ENCODE measurements at places on chromosomes 13 and 19. TPM values are rescaled to one million over a fixed set of nuclear protein-coding genes. Genes with fewer than 3 reads are reported as not detected.

DNA sequence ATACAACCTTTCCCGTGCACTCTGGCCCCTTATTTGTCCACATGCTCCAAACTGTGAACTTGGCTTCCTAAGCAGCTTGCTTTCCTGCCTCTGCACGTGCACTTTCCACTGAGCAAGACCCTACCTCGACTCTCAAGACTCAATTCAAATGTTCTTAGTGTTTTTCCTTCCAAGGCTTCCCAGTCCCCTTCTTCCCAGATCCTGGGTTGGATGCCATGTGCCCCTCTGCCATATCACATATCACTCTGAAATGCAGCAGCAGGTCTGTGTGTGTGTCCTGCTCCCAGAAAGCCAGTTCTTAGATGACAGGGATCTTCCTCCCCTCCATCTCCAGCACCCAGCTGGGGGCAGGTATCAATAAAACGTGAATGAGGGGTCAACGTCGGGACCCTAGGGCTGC lies 3.0 kb downstream of the ZNF557 start:
- no peak for DNase-seq

GRCh38 chr13:67119481-67119894 lies 110.6 kb downstream of the PCDH9 start:
- peak; percentile 78 for DNase-seq

The TEKTIP1 gene
- total RNA-seq, result not detected

DNA sequence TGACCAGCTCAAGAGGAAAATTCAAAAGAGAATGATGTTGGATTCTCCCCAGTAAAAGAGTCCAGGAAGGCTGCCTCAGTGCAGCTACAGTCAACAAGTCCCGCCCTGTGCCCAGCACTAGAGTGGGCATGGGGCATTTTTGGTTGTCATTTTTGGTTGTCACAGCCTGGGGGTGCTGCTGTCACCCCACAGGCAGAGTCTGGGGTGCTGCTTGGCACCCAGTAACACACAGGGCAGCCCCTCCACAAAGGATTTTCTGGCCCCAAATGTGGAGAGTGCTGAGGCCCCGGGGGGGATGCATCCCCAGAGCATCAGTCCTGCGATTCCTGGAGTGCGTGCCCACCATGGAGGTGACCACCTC lies 28.2 kb upstream of the TMEM255B start:
- DNase-seq, result no peak

GRCh38 chr19:57888560-57889231 lies at the start of gene ZNF814:
TSS of gene ZNF814 (minus strand) at chr19:57889037. CDS start at chr19:57888802, 235 bp downstream.
- peak; percentile 86 for DNase-seq

The ATP1A3 gene
- under 0.01 TPM for total RNA-seq

DNA sequence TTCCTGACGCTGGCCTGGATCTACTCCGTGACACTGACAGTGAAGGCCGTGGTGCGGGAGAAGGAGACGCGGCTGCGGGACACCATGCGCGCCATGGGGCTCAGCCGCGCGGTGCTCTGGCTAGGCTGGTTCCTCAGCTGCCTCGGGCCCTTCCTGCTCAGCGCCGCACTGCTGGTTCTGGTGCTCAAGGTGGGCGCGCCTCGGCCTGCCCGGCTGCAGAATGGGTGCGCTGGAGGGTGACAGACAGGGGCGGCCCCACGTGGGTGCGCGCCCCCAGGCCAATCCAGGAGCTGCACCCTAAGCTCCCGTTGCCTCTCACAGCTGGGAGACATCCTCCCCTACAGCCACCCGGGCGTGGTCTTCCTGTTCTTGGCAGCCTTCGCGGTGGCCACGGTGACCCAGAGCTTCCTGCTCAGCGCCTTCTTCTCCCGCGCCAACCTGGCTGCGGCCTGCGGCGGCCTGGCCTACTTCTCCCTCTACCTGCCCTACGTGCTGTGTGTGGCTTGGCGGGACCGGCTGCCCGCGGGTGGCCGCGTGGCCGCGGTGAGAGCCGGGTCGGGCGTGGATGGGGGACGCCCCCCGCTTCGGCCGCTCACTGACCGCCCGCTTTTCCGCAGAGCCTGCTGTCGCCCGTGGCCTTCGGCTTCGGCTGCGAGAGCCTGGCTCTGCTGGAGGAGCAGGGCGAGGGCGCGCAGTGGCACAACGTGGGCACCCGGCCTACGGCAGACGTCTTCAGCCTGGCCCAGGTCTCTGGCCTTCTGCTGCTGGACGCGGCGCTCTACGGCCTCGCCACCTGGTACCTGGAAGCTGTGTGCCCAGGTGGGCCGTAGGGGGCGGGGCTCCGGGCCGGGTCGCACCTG lies 7.2 kb downstream of the ABCA7 start:
- DNase-seq, result no peak

The DHDH gene
- 0.36 TPM for total RNA-seq

DNA sequence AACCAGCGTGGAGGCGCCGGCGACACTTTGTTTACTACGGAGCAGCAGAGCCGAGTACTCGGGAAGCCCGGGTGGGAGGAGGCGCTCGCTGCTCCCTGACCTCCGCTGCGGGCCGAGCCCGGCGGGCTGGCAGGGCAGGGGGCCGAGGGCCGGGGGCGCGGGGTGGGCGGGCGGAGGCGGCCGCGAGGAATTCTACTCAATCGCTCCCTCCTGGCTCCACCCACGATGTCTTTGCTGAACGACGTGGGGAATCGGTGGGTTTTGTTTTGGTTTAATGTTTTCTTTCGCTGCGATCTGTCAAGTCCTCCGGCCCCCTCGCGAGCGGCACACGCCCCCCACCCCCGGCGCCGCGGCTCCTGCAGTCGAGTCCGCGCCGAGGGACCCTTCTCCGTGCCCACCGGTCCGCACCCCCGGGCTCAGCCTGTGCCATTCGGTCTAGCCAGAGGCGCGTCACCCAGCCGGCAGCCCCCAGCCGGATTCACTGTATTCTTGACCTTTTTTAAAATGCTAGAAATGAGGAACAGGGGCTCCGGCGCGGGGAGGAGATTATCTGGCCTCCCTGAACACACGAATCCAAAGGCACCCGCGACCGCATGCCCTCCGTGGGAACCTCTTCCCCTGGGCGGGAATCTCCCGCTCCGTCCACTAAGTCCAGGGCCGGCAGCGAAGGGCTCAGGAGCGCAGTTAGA lies 636 bp upstream of the FOXO1 start:
- DNase-seq, result peak; percentile 89

The DDX49 gene
- total RNA-seq, result 46.7 TPM

The SBSN gene
- 12.1 TPM for total RNA-seq

The CNOT3 gene
- total RNA-seq, result 6.2 TPM

The ZNF135 gene
- 8.3 TPM for total RNA-seq

DNA sequence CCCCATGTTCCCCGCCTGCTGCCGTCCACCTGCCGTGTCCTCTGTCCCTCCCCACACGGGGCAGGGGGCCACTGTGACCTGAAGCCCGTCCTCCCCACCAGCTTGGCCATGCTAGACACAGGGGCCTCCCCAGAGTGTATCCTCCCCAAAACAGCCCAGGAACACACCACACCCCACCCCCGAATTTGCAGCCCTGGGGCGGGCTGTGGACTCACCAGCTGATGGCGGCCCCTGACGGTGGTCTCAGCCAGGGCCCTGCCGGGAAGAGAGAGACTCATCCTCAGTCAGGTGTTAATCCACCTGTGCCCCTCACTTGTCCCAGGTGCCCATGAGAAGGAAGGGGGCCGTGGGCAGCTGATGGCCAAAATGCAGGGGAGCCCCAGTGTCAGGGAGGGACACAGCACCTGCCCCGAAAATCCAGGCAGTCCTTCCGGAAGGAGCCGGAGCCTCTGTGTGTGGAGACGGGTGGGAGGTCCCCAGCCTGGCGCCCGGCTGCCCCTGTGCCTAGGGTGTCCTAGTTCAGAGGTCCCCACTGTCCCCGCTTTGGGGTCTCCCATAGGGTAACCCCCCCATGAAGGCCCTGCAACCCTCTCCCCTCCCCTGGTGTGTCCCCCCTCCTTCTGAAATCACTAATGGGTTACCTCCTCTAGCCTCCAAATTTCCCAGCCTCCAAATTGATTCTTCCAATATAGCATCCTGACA lies 39.3 kb upstream of the TCF3 start:
- DNase-seq, result no peak

GRCh38 chr19:10339380-10339960 lies at the start of gene ICAM3:
TSS of gene ICAM3 (minus strand) at chr19:10339624. CDS start at chr19:10339614, 10 bp downstream.
- DNase-seq, result peak; percentile 67

GRCh38 chr19:1811472-1811894 lies 593 bp downstream of the ATP8B3 start:
- peak; percentile 98 for DNase-seq

DNA sequence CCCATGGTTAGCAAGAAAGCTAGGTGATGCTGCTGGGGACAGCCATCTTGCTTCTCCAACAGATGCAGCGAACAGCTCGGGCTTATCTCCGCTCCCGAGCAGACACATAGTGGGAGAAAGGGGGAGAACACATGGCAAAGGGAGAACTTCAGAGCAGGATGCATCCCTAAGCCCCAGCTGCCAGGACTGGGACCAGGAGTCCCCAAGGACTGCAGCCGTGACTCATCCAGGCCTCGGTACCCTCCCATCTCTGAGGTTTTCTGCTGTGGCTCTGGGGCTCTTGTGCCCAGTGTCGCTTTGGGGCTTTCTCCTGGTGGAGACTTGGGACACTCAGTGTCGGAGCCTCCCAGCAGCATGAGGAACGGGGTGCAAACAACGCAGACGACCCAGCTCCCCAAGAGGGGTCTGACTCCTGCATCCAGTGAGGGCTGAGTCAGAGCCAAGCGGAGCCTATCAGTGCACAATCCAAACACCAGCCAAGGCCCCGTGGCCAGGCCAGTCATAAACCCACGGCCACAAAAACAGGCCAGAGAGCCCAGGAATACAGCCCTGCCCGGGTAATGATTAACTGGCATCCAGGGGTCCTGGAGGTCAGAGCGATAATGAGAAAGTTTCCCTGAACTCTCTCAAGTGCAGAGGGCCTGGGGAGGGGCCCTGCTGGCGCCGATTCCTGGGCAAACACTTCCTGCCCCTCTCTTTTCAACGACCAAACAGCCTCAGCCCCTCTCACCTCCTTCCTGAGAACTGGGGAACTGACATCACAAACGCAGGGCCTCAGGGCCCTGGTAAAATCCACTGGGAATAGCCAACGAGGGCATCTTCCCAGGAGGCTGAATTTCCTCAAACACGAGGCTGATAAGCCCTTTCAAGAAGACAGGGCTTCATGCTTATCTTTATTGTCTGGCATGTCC lies 202.9 kb downstream of the USP12 start:
- peak; percentile 94 for DNase-seq

The CDC16 gene
- total RNA-seq, result 82.2 TPM

The CAPN12 gene
- total RNA-seq, result not detected

- DNase-seq, result peak; percentile 99
These were observed 44.8 kb downstream of the ANKRD10 start for GRCh38 chr13:110869805-110870706.

DNA sequence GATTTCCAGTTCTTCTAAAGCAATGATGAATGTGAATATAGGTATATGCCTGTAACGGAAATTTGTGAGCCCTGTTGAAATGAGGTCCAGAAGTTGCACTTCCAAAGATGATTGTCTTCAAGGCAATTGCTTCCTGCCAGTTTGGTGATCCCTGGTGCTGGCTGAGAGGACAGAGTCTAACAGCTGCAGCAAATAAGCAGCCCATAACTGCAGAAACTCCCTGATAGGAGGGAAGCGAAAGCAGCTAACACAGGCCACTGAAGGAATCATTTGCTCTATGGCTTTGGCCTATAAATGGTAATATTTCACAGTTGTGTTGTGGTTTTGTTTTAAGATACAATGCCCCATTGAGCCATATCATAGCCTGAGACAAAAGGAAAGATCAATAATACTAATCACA lies 451.5 kb upstream of the MIR17HG start:
- DNase-seq, result no peak

GRCh38 chr13:92017737-92018136 lies 619.3 kb downstream of the GPC5 start:
- DNase-seq, result no peak

DNA sequence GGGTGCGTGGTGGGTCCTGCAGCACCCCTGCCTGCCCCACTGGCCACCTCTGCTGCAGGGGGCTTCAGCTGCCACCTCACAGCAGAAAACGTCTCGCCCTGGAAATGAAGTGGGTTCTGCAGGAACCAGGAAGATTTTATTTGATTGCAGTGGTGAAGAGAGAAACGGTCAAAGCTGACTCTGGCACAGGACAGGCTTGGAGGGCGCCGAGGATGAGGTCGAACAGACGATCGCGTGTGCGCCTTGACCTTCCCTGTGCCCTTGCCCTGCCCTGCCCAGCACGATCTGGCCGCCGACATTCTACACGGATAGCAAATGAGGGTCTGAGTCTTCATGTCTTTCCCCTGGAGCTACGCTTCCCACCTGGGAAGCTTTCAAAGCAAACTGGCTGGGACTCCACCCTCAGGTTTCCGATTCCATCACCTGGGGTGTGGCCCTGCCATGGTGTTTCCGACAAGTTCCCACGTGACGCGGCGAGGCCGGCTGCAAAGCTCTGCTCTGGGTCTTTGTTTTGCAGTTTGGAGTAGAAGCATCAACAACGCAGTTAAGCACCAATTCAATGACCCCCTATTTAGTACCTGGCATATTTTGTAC lies 50.3 kb upstream of the TUBGCP3 start:
- no peak for DNase-seq

GRCh38 chr13:53382008-53382407 lies 353.4 kb downstream of the OLFM4 start:
- DNase-seq, result no peak

The C19orf73 gene
- not detected for total RNA-seq

- peak; percentile 82 for DNase-seq
These were observed 25.1 kb downstream of the CARS2 start for GRCh38 chr13:110680852-110681251.

The CEACAM16 gene
- total RNA-seq, result under 0.01 TPM

- DNase-seq, result no peak
These were observed 820.6 kb downstream of the PCDH17 start for GRCh38 chr13:58452123-58452623.

The HSPB6 gene
- 9.1 TPM for total RNA-seq

GRCh38 chr19:16541526-16542044 lies 652 bp downstream of the CHERP start:
- DNase-seq, result peak; percentile 86

- no peak for DNase-seq
These were observed 20.8 kb upstream of the AMER2 start for GRCh38 chr13:25192936-25193335.

The SYDE1 gene
- total RNA-seq, result 56.8 TPM

The ZNF665 gene
- 2.9 TPM for total RNA-seq

DNA sequence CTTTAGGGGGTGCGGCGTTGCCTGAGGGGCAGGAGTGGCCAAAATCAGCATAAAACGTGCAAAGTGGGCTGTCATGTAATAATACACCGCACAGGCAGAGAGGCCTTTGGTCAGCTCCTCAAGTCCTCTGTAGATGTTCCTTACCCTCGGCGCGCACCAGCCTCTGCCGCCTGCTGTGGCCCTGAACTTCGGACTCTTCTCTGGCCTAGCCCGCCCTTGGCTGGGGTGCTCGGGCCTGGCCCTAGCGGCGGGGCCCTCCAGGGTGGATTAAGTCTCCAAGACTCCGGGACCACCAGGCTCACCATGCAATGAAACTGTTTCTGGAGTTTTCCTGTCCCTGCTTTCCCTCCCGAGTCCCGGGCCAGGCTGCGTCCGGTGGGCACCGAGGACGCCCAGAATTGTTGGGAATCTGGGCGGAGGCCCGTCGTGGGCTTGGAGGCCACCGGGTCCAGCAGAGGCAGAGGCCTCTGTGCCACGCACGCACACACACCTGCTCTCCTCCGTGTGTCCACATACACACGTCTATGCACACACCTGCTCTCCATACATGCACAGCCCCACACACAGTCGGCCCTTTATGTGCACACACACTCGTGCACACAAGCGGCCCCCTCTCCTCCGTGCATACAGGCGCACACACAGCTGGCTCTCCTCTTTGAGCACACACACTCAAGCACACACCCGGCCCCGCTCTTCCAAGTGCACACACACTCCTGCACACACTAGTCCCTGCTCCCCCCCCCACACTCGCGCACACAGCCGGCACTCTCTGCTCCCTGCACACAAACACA lies 1.5 kb upstream of the TFDP1 start:
- DNase-seq, result peak; percentile 60

GRCh38 chr19:10751109-10751953 lies 33.5 kb downstream of the DNM2 start:
- peak; percentile 76 for DNase-seq
